ENCODE measurements at places on chromosomes 6 and 20.

GRCh38 chr20:64064145-64064698, 1.2 kb downstream of the TCEA2 start:
- DNase-seq: no peak

DNA sequence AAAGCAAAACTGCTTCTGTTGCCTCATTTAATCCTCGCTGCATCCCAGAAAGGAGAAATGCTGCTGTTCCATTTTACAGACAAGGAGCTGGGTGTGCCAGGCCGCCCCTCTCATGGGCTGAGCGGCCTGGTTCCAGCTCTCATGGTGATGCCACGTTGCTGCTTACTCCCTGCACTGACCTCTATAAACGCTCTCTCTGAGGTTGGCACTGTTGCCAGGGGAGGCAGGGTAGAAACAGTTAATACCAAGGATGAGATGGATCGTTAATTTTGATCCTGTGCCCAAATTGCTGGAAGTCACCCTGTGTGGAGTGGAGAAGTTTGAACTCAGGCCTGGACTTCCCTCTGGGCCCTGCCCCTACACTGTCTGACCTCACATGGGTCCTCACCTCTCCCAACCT, 25.6 kb downstream of the SIRPA start:
- DNase-seq: no peak

- DNase-seq: no peak
These were observed 222.6 kb downstream of the SOD2 start for GRCh38 chr6:159470397-159470796.

DNA sequence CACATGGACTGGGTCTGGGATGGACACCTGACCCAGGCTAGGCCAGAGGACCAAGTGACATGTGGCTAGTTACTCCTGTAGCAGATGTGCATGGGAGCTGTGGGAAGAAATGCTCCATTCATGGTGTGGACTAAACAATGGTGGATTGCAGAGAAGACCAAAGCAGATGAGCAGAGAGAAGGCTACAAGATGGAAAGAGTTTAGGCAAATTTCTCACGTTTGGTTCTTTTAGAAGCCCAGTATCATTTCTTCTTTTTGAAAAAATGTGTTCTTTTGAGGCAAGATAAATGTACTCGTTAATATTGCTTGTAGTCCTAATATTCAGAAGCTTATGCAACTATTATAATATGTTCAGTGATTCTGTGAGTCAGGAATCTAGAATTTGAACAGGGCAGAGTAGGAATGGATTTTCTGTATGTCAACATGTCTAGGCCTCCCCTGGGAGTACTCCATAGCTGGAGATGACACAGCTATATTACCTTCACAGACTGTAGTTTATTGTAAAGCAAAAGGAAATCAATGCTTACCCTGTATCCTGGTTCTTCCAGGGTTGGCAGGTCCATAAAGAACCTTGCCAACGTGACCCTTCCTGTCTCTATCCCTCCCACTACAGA, 2.3 kb upstream of the BTN2A1 start:
- no peak for DNase-seq

GRCh38 chr6:167590193-167590592, 236.5 kb upstream of the AFDN start:
- no peak for DNase-seq

DNA sequence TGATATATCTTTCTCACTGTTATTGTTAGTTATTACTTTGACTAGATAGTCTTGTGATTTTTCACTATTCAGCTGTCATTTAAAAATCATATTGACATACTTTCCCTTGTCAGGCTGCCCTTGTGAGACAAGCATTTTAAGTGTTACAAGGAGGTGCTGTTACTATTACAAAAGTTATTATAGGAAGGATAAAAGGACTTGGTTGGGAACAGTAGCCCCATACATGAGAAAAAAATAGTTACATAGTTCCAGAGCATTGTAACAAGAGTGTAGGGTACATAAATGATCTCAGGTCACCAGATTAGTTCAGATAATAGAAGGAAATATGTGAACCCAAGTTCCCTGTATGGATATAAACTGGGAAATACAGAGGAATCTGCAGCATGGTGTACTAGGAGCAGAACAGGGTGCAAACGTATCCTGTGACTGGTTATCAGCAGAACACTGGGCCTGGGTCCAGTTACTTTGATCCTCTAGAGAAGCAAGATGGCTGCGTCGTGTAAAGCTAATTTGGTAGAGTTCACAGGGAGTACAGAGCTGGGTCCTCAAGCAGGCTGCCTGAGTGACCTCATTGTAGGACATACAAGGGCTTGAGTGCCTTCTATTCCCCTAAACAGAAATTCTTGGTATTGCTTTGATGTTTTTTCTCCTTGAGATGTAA, 38.5 kb upstream of the HDDC2 start:
- no peak for DNase-seq

GRCh38 chr20:38805502-38805957, at the start of gene PPP1R16B:
TSS of gene PPP1R16B (plus strand) at chr20:38805697. CDS start at chr20:38835926, 30,229 bp downstream.
- DNase-seq: peak; percentile 74

DNA sequence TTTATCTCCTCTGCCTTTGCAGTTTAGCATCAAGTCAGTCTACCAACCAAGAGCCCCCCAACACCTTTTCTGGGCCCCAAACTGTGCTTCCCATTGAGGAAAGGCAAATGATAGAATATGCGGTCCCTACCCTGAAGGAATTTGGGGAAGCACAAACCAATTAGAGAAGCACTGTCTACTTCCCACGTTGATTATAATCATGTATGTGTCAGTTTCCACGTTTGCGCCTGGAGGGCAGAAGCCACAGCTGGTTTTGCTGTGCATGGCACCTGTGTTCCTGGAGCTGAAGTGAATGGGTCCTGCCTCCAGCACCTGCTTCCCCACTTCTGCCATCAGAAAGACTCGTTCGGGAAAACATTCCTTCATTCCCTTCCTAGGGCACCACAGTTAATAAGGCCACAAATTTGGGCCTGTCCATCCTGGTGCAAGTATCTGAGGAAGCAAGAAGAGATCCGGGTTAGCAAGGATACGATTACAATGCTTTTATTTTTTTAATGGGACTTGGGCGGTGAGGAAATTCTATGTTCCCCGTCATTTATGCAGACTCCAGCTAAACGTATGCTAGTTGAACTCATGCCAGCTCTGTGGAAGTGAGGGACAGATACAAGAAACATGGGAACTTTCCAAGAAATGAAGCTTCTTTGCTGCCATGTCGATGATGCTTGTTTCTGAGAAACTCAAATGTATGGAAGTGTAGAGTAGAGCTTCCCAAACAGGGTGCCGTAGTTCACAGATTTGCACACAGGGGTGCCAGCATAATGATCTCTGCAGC, 333.5 kb downstream of the NRN1 start:
- DNase-seq: no peak

DNA sequence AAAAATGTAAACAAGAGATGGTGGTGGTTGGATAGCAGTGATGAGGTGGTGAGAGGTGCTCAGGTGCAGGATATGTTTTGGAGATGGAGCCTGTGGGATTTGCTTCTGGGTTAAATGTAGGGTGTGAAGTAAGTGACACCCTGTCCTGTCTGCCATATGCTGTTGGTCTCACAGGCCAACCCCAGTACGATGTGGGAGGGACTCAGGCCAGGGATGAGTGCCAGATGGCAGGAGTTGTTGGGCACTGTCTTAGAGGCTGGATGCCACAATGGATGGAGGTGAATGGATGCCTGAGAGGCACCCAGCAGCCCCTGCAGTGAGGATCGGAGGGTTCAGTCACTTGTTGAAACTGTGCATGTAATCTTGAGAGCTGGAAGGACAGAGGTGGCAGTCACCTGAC, 259.3 kb downstream of the NRN1 start:
- DNase-seq: no peak

DNA sequence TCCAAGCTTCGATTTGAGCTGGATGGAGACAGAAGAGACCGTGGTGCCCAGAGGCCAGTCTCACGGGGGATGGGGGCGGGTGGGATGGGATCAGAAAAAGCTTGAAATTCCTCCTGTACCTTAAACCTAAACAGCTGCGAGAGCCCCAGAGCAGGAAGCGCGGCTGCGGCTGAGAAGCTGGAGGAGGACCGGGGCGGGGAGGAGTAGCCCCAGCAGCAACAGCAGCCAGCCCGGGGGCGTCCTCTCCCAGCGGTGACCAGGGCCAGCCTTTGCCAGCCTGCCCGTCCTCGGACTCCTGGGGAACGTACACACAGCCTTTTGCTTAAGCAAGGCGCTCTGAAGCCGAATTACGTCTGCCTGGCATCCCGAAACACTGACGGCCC, 17.4 kb upstream of the PRDM13 start:
- DNase-seq: no peak

- DNase-seq: no peak
These were observed 109.6 kb downstream of the SLC35B3 start for GRCh38 chr6:8325743-8326142.

- DNase-seq: peak; percentile 51
These were observed 137.0 kb upstream of the STMND1 start for GRCh38 chr6:16964553-16965499.

DNA sequence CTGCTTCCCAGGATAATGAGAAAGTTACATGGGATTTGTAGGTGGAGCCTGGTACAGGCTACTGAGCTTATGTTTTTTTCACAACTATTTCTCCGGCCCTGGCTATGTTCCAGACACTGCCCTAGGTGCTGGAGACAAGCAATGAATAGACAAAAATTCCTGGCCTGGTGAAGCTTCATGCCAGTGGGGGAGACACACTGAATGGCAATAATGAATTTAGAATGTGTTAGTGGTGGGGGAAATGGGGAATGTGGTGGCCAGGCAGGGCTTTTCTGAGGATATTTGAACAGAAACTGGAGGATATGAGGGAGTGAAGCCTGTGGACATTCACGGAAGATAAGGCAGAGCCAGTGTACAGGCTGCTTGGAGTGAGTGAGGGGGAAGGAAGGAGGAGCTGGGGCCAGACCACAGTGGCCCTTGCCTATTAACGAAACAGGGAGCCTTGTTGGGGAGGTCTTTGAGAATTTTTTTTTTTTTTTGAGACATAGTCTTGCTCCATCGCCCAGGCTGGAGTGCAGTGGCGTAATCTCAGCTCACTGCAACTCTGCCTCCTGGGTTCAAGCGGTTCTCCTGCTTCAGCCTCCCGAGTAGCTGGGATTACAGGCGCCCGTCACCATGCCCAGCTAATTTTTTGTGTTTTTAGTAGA, 6.6 kb downstream of the FOXS1 start:
- no peak for DNase-seq

DNA sequence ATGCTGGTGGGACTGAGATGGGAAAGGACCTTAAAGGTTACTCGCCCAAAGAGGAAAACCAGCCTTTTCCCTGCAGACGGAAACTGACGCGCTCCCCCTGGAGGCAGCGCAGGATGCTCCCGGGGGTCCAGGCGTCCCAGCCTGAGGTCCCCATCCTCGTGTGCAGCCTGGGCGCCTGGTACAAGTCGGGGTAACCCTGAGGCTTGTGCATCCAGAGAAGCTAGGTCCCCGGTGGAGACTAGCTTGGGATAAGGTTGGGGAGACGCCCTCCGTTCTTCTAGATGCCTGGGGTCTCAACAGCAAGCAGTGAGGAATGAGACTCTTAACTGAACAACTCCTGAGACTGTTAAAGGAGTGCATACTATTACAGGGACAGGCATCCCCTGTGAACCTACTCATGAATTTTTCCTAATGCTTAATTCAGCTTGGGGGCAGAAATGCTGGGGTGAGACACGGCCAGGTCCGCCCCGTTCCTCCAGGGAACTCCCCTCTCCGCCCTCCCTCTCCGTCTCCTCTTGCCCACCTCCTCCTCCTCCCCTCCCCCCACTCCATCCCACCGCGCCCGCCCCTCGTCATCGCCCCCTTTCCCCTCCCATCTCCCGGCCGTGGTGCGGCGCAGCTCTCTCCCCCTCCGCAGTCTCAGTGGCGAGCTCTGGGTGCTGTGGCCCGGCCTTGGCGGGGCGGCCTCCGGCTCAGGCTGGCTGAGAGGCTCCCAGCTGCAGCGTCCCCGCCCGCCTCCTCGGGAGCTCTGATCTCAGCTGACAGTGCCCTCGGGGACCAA, at the start of gene PRSS35:
Gene PRSS35, plus strand, starts transcription at position 634 of the 781 bp plus-strand sequence. CDS start 10,908 bp downstream, outside the sequence.
- no peak for DNase-seq

- DNase-seq: no peak
These were observed 156.0 kb downstream of the RFPL4B start for GRCh38 chr6:112503091-112503596.

DNA sequence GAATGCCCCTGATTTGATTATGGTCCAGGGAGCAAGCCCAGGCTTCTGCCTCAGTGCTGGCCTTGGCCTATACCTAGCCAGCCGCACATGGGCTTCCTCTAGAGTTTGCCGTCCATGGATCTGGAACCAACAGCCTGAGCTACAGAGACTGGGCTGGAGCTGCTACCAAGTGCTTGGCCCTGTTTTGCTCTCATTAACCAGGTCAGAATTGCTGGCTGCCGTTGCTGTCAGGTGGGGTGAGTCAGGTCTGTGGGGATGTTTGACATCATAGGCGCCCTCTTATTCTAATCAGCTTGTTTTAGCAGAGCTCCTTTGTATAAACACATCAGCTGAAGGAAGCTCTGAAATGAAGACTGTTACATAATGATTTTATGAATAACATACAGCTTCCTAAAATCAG, 83.1 kb upstream of the PHACTR2 start:
- no peak for DNase-seq

GRCh38 chr20:14612391-14612790, 275.0 kb upstream of the FLRT3 start:
- no peak for DNase-seq

GRCh38 chr6:163384510-163384909, 30.0 kb upstream of the QKI start:
- no peak for DNase-seq

DNA sequence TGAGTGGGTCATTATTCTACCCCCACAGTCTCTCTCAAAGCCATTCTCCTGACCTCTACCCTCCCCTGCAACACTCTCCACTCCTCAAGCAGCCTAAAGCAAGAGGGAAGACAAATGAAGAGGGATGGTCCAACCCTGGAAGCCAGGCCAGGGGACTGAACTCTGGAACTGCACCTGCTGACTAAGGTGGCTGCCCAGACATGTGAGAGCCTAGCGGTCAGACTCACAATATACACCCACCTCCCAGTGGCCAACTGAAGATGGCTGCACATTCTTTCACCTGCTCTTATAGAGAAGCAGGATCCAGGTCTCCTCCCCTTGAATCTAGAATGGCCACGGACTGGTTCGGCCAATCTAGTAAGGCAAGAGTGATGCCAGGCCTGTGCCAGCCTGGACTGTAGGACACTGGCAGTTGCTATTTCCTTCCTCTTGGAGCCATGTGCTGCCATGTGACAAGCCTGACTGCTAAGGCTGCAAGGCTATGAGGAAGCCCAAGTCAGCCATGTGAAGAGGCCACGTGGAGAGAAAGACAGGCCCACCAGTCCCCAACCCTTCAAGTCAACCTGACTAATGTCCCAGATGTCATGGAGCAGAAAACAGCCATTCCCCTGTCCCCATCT, 31.8 kb downstream of the ACSS1 start:
- DNase-seq: no peak

GRCh38 chr6:115415378-115415777, 645.3 kb downstream of the FRK start:
- no peak for DNase-seq

GRCh38 chr6:155181498-155181897, 82.3 kb upstream of the CLDN20 start:
- DNase-seq: no peak

GRCh38 chr20:63023071-63023935, 16.5 kb upstream of the BHLHE23 start:
- no peak for DNase-seq

GRCh38 chr20:39645131-39645530, 683.0 kb downstream of the DHX35 start:
- DNase-seq: no peak
